Activated T-helper 1 cell treated with Interleukin-2 at 50 U/mL for 16 hours (primary cell): ENCODE measurements at places on chromosomes 6 and 20.

- no peak for DNase-seq
Measured at GRCh38 chr20:39660226-39660625, 698.1 kb downstream of the DHX35 start.

- DNase-seq = no peak
Measured at GRCh38 chr6:146352163-146352562, 191.5 kb upstream of the RAB32 start.

GRCh38 chr6:127533736-127534135, 14.6 kb upstream of the MTCL3 start:
- DNase-seq = no peak

DNA sequence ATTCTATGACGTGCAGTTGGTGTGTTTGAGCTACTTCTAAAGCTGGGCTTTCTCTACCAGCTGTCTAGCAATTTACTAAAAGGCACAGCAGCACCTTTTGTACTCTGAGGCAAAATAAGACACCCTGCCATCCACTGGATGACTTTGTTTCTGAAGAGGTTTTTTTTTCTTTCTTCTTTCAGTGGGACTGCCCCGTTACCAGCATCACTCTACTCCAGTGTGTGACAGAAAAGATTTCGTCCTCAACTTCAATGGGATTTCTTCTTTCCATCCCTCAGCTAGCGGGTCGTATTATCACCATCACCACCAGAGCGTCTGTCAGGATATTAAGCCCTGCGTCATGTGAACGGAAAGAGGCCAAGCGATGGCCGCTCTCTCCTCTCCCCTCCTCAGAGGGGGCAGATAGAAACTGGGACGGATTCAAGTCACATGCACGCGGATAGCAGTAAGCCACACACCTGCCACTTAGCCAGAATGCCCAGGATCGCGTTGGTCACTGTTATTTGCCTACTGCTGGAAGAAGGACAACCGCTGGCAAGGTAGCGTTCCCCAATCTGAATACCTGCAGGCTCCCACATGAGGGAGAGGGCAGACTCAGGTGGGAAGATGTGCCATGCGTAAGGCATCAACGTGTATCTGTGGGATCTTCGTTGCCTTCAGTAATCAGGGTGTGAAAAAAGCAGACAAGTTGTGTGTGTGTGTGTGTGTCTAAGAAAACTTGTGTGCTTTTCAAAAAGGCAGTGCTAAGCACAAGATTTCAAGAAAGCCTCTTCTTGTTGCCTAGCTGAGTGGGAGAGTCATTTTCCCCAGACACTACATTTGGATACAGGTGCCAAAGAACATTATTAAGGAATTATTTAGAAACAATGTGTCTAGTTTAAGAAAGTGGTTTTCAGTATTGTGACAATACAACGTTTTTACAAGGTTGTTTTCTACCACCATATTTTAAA, 5.4 kb downstream of the FOXF2 start:
- no peak for DNase-seq

DNA sequence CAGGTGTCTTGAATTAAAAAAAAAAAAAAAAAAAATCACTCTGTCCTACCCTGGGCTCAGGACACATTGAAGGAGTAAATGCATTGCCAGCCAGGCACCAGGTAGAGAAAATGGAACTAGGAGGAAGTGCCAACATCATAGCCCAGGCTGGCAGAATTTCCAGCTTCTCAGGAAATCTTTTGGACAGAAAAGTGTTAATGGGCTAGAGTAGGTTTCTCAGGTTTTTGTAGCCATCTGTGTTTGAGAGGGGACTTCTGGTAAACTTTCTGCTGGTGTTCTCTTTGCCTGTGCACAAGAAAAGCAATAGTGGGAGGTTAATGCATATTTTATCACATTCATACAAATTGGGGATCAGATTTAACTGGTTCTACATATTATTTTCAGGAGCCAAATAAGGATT, 678.3 kb upstream of the NRSN1 start:
- DNase-seq = no peak

- DNase-seq = no peak
Measured at GRCh38 chr6:42118162-42119001, 24.0 kb downstream of the C6orf132 start.

DNA sequence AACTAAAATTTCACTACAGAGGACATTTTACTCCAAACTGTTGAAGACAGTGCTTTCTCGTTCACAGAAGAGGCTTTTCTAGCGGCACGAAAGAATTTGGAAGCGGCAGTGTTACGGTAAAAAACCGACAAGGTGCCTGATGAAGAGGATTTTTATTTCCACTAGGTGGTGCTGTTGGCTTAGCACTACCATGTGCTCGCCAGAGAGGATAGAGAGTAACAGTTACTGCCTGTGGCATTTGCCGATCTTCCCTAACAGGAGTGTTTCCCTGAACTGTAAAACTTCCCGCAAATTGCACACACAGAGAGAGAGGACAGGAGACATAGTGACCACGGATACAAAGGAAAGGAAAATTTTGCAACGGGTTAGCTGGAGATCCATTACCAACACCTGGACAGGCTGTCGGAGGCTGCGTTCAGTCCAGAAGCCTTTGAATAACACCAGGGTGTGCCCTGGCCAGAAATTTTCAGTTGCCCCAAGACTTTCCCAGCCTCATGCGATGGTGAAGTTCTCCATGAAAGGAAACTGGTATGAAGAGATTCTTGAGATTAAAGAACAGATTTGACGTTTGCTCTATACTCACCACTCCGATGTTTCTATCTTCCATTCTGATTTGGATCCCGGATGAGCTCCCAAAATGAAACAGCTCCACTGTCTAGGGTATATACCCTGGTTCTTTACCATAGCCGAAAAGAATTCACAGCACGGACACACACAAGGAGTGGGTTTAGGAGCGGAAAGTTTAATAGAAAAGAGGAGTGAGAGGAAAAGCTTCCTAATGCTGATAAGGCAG, 48.1 kb downstream of the HLA-DPB1 start:
- DNase-seq = no peak

- DNase-seq = no peak
Measured at GRCh38 chr6:158969148-158969547, 30.9 kb downstream of the RSPH3 start.

DNA sequence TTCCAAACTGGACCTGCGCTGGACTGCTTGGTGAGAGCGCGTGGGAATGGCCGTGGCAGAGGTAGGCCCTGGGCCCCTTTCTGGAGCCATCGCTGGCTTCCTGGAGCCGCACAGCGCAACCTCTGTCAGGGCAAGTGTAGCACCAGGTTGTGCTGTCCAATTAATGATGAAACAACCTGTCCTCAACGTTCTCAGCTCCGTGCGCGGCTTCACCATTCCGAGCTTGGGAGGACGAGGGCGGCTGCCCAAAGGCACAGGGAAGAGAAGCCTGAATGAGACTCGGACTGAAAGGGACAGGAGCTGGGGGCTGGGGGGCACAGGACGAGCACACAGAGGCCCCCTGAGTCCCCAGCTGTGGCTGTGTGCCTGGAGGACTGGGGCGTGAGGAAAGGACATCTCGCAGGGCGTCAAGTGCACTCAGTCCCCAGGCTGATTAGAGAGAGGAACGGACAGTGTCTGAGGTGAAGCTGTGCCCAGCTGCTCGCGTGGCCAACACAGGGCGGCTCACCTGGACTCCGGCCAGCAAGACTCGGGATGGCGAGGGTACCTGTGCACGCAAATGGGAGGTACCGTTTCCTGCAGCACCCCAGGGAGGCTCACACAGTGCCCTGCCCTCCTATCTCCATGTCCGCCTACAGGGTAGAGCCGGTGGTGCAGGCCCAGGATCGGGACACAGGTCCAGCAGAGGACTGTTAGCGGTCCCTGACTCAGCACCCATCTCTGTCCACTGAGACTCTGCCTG, 403.3 kb downstream of the TAF4 start:
- no peak for DNase-seq

GRCh38 chr6:2913621-2914317, 10.7 kb upstream of the SERPINB9 start:
- no peak for DNase-seq

- no peak for DNase-seq
Measured at GRCh38 chr20:40207655-40208054, 481.4 kb downstream of the MAFB start.

GRCh38 chr6:18044108-18044783, 56.8 kb upstream of the KIF13A start:
- DNase-seq = no peak

GRCh38 chr6:36691612-36692011, 6.0 kb upstream of the RAB44 start:
- no peak for DNase-seq

DNA sequence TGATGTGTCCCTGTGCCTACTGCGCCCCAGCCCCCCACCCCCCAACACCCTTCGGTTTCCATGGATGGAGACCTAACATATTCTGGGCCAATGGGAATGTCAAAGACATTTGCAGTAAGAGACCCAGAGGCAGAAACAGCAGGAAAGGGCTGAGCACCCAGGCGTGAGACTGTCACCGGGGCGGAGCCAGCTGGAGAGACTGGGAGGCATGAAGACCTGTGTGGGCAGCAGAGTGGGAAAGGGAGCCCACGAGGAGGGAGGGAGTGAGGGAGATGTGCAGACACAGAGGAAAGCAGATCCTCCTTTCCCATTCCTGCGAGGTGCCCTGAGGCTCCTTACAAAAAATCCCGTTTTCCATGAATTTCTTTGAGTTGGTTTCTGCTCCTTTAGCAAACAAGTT, 150.2 kb downstream of the FOXC1 start:
- no peak for DNase-seq

DNA sequence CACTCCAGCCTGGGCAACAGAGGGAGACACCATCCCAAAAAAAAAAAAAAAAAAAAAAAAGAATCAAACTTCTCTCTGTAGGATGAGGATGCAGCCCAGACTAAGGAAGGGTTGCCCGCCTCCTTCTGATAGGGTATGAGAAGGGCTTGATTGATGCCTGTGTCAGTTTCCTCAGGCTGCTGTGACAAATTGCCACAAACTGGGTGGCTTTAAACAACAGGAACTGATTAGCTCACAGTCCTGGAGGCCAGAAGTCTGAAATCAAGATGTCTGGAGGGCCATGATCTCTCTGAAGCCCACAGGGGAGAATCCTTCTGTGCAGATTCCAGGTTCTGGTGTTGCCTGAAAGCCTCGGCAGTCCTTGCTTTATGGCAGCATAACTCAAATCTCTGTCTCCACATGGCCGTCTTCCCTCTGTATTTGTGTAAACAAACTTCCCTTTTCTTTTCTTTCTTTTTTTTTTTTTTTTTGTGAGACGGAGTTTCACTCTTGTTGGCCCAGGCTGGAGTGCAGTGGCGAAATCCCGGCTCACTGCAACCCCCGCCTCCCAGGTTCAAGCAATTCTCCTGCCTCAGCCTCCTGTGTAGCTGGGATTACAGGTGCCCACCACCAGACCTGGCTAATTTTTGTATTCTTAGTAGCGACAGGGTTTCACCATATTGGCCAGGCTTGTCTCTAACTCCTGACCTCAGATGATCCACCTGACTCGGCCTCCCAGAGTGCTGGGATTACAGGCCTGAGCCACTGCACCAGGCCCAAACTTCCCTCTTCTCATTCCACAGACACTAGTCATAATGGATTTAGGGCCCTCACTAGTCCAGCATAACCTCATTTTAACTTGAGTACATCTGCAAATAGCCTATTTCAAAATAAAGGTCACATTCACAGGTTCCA, 11.2 kb upstream of the CDK19 start:
- DNase-seq = no peak

- no peak for DNase-seq
Measured at GRCh38 chr20:48467622-48468021, 360.2 kb downstream of the PREX1 start.

DNA sequence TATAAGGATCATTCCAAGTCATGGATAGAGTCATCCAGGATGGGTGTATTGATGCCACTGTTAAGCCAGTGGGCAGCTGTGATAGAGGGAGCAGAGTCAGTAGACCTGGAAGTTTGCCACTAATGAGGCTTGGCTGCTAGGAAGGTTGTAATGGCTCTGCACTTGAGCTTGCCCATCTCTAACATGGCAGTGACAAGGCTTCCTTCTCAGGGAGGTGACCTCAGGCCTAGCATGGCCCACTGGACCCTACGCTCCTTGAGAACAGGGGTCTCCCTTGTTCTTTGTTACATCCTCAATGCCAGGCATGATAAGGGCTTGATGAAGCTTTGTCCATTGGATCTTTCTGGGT, 155.1 kb downstream of the CD83 start:
- DNase-seq = no peak

DNA sequence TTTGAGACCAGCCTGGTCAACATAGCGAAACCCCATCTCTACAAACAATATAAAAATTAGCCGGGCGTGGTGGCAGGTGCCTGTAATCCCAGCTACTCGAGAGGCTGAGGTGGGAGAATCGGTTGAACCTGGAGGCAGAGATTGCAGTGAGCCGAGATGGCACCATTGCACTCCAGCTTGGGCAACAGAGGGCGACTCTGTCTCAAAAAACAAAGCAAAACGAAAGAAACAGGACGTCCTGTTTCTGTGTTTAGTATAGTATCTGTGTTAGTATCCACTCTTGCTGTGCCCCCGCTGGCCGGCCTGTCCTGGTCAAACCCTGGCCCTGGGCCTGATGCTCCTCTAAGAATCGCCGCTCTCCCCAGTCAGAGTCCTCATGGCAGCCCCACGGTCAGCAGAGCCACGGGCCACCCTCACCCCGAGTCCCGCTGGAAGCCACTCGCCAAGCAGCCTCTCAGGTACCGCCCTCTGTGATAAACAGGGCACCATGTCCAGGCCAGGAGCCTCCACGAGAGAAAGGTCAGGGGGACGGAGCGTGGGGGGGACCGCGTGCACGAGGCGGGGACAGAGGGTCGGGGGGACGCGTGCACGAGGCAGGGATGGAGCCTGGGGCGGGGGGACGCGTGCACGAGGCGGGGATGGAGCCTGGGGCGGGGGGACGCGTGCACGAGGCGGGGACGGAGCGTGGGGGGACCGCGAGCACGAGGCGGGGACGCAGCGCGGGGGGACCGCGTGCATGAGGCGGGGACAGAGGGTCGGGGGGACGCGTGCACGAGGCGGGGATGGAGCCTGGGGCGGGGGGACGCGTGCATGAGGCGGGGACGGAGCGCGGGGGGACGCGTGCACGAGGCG, 384.5 kb downstream of the SMOC2 start:
- DNase-seq = no peak

GRCh38 chr20:20797521-20798310, 85.3 kb upstream of the RALGAPA2 start:
- DNase-seq = no peak

GRCh38 chr6:82958551-82958950, 107.1 kb downstream of the UBE3D start:
- no peak for DNase-seq
